NCI-H1048 (cell line): ENCODE measurements at places on chromosomes 11 and 22.

GRCh38 chr11:78941226-78941851 is 366.7 kb upstream of the NARS2 start:
- DNase-seq = no peak

DNA sequence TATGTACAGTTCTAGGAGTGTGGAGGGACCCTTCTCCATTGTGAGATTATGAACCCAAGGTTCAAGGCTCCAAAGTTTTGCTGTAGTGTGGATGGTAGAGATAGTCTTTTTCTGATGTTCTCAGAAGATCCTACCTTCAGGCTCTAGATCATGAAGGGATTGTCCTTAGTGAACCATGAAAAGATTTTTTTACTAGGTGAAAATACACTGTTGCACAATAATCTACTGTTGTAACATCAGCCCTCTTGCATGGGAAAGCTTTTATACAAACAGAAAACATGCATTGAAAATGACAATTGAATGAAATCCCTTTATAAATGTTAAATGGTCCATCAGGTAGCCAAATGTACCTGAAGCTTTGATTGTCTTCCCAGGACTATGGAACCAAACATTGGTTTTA is 177.8 kb downstream of the FAM76B start:
- no peak for DNase-seq

DNA sequence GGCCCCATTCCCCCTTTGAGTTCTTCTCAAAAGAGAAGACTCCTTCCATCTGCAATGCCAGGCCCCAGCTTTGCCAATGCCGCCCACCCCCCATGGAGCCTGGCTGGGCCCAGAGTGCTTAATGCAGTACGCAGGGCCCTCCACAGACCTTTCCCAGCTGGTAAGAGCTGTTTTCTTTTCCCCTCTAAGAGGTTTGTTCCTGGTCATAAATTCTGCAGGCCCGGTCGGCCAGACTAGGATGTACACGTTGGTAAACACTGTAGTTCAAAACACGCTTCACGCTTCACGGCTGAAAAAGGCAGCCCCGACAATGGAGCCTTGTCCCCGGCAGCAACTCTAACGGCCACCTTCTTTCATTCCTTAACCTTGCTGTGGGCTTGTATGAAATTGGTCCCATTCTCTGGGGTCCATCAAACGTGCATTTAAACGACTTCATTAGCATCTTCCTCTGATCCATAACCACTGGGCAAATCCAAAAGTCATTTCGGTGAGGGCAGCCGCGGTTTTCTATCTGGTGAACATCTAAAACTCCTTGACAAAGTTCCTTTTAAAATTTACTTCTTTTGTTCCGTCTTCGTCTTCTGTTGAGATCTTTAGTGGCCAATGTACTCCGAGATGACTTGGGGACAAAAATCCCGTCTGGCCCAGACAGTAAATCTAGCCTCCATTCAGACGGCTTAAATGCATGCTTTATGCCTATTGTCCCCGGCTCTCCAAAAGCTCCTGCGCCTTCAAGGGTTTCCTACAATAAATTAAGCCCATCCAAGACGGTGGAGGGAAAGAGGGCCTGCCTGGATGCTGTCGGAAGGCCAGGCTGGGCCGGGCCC is 60.0 kb upstream of the MYEOV start:
- DNase-seq = no peak

GRCh38 chr22:41576877-41577276 is 12.8 kb downstream of the PMM1 start:
- no peak for DNase-seq

GRCh38 chr11:113627297-113627696 is 78.8 kb downstream of the TMPRSS5 start:
- DNase-seq = no peak

DNA sequence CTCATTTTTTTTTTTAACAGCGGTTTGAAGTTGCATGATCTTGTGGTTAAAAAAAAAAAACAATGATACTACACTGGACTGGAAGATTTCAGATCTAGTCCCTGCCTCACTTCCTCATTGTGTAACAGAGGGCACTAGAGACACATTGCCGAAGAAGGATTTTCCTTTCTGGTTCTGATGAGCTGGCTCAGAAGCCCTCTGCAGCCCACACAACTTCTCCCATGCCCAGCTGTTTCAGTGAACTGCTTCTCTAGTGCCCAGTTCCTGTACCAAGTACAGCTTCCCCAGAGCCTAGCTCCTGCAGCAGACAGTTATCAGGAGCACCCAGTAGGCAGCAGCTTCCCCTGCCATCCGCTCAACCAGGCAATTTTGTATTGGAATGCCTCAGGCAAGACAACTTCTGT is 29.5 kb upstream of the ANO5 start:
- no peak for DNase-seq

GRCh38 chr11:2470495-2470894 is 25.7 kb downstream of the KCNQ1 start:
- no peak for DNase-seq

DNA sequence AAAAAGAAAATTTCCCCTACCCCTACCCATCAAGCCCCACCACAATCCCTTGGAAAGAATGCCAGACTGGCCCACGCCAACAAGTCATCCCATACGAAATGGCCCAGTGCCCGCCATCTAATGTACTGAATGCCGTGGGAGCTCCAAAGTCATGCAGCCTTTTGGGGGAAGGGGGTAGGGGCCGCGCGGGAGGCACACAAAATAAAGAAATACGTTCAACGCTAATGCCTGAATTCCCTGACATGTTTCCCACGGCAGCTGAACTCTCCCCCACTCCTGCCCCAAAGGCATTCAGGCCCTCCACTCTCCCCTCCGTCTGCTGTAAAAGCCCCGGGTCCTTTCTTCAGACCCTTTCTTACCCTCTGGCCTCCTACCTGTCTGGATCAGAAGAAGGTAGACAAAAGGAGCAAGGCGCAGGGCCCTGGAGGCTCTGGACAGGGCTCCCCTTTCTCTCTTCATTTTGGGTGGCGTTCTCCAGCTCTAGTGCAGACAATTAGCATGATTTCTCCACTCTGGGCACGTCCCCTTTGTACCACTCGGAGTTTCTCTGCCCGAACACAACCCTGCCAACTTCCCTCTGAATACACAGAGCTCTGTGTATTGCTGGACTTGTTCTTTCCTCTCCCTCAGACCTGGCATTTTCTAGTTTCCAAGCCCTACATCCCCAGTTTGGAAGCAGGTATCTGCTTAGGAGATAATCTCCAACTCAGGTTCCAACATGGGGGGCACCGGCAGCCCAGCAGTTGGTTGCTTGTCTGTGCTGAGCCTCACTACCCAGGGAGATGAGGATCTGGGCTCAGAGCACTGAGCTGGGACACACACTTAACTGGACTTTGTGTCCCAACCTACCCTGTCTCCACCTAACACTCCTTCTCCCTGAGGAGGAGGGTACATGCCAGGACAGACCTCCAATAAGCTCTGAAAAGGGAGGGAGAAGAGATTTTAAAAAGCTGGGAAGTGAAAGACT is at the start of gene HEPACAM:
TSS of gene HEPACAM (minus strand) at position 500 of the 967 bp plus-strand sequence. CDS start at position 459, 41 bp downstream.
- DNase-seq = no peak

DNA sequence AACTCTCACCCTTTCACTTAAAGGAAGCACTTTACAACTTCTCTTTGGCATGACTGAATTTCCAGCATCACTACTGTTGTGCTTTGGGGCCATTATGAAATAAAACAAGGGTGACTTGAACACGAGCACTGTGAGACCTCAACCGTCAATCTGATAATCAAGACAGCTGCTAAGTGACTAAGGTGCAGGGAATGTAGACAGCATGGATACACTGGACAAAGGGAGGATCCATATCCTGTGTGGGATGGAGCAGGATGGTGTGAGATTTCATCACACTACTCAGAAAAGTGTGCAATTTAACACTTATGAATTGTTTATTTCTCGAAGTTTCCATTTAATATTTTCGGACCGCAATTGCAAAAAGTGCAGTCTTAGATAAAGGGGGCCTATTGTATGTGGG is 16.1 kb upstream of the EXPH5 start:
- DNase-seq = no peak

DNA sequence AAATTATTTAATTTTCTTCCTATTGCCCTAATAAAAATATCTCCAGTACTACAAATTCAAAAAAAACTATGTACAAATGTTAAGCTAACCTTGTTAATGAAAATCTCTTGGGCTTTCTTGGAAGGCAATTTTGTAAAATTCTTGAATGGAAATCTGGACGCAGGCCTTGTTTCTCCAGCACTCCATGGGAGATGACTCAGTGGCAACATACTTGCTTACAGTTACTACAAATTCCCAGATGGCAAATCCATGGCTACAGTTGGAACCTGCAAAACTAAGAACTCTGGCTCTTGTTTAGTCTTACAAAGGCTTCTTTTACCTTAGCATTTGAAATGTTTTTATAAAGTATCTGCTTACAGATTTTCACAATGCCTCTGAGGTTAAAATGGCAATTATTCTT is 725.2 kb downstream of the DLG2 start:
- no peak for DNase-seq

DNA sequence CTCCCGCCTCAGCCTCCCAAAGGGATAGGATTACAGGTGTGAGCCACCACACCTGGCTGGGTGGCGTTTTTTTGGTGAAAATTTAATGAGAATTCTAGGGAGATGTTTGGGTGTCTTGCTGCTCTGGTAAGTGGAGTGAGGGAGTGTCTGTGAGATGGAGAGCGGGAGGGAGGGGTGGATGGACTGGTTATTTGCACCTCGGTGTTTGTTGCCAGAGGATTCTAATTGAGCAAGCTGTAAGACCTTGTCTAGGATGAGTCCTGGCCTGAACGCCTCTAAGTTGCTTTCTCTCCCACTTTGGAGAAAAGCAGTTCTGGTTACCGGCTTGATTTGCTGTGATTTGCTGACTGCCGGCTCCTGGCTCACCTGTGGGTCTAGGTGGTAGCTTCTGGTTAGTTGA is 22.0 kb upstream of the GRAMD4 start:
- DNase-seq = no peak

DNA sequence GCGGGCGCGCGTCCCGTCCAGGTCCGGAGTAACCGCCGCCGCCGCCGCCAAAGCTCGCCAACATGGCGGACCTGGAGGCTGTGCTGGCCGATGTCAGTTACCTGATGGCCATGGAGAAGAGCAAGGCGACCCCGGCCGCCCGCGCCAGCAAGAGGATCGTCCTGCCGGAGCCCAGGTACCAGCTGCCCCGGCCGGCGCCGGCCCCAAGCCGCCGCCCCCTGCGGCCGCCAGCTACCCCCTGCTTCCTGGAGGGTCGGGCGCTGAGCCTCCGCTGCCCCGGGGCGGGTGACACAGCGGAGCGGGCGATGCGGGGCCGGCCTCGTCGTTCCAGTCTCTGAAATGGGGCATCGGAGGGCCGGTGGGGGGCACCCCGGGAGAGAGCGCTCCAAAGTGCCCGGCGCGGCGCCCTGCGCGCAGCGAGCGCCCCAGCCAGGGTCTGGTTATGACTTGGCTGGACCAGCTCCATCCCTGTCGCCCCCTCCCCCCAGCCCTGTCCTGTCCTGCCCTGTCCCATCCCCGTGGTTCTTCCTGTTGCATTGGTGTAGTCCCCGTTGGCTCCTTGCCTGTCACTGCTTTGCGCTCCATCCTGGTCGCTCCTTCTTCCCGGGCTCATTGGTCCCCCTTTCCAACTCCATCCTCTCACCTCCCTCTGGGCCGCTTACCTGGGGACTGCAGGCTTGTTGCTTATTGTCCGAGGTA is 653 bp downstream of the GRK3 start:
- no peak for DNase-seq

- no peak for DNase-seq
Measured at GRCh38 chr11:123700772-123701171, 40.7 kb downstream of the ZNF202 start.

GRCh38 chr11:124748100-124748418 is 4.0 kb downstream of the VSIG2 start:
- DNase-seq = no peak

DNA sequence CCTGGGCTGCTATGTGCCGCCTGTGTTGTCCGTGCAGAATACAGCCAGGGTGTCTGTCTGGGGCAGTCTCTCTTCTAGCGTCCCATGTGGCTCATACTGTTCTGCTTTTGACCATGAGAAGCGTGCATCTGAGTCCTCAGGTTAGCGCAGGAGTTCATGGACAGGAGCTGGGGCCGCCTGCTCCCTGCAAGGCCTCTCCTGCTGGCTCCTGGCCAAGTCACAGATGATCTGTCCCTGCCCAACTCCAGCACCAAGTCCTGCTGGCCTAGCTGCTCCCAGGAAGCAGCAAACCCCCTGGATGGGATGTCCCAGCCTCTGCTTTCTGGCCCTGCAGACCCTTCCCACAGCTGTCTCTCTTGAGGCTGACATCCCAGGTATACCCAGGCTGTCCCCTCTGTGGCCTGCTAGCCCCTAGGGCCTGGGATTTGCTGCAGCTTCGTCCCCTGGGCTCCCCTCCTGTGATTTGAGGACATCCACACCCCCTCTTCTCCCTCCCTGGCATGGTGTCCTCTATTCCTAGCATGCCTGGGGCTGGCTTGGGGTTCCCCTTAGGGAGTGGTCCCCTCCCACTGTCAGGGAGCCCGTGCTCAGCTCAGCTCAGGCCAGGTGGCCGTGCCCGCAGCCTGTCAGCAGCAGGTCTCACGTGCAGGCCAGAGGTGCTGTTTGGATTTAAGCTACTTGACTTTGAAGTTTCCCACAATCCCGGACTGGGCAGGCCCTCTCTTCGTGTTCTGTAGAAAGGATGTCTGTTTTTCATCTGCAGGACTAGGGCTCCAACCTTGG is 17.8 kb downstream of the PRR5 start:
- no peak for DNase-seq

GRCh38 chr11:16770016-16770415 is 31.6 kb downstream of the C11orf58 start:
- no peak for DNase-seq

GRCh38 chr11:70134490-70134889 is 56.4 kb downstream of the ANO1 start:
- DNase-seq = no peak

- DNase-seq = no peak
Measured at GRCh38 chr11:120912504-120912903, 111.4 kb upstream of the TBCEL start.

- no peak for DNase-seq
Measured at GRCh38 chr11:123055191-123055901, 6.6 kb downstream of the HSPA8 start.

DNA sequence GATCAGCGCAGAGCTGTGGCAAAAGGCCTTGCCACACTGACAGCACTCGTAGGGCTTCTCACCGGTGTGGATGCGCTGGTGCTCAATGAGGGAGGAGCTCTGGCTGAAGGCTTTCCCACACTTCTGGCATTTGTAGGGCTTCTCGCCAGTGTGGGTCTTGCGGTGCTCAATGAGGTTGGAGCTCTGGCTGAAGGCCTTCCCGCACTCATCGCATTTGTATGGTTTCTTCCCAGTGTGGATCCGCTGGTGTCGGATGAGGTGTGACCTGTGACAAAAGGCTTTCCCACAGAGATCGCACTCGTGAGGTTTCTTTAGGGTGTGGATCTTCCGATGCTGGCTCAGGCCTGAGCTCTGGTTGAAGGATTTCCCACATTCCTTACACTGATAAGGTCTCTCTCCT is 6.9 kb downstream of the ZNF70 start:
- DNase-seq = no peak

DNA sequence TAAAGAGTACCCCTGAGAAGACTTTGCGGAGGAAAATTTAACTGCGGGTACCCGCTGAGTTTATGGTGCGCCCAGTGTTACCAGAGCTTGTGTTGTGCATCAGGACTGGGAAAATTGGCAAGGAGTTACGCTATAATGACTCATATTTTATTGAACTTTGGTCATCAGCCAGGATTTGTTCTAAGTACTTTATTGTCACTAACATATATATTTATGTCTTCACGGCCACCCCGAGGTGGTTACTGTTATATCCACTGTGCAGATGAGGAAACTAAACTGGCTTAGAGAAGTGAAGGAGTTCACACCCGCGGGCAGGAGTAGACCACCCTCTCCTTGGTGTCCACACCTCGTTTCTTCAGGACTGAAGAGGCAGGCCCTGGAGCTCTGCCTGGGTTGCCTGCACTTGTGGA is 667 bp downstream of the ACCS start:
- no peak for DNase-seq

- no peak for DNase-seq
Measured at GRCh38 chr11:102147015-102147414, 36.8 kb downstream of the YAP1 start.

- DNase-seq = no peak
Measured at GRCh38 chr22:50473855-50474671, 772 bp downstream of the SBF1 start.
